Activated CD8-positive, alpha-beta memory T cell treated with anti-CD3 and anti-CD28 coated beads for 4 hours (primary cell): ENCODE measurements at places on chromosomes 6 and 20.

GRCh38 chr6:136503303-136504029 lies 46.8 kb downstream of the MAP7 start:
- no peak for DNase-seq

DNA sequence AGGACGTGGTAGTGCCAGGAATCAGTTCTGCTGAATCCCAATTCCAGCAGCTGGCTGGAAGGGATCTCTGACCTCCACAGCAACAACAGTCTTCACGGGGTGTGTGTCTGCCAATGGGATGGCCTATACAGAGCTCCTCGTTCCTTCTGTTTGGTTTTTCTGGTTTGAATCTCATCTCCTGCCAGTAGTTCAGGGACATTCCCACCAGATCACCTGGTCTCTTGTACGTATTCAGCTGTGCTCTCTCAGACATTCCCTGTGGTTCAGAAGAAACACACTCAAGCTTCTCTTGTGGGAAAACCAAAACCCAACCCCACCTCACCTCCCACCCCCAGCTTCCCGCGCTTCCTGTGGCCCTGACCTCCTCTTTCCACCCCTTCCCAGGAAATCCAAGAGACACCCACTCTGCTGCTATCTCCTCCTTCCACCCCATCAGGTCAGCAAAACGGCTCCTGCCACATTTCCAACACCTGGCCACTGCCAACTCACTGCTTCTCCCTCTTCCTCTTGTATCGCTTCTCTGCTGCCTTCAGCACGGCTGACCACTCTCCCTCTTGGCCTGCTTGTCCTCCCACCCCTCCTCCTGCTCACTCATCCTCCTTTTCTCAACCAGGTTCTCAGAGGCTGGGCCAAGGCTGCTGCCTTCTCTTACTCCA lies 63.3 kb upstream of the PTGIS start:
- DNase-seq = no peak

- DNase-seq = no peak
Measured at GRCh38 chr20:10590950-10591671, 82.7 kb downstream of the JAG1 start.

DNA sequence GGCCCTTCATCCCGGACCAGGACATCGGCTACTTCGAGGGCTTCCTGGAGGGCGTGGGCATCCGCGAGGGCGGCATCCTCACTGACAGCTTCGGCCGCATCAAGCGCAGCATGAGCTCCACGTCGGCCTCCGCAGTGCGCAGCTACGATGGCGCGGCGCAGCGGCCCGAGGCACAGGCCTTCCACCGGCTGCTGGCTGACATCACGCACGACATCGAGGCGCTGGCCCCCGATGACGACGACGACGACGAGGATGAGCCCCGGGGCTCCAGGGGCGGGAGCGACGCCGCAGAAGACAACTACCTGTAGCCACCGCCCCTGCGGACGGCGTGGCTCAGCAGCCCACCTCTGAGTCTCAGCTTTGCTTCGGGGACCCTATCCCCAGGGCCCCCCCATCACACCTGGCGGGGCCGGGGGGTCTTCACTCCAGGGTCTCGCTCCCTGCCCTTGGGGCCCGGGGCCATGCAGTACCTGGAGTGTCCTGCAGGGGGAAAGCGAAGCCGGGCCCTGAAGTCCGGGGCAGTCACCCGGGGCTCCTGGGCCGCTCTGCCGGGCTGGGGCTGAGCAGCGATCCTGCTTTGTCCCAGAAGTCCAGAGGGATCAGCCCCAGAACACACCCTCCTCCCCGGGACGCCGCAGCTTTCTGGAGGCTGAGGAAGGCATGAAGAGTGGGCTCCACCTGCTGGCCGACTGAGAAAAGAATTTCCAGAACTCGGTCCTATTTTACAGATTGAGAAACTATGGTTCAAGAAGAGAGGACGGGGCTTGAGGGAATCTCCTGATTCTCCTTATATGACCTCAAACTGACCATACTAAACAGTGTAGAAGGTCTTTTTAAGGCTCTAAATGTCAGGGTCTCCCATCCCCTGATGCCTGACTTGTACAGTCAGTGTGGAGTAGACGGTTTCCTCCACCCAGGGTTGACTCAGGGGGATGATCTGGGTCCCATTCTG lies 20.8 kb upstream of the HCK start:
- DNase-seq = no peak

- DNase-seq = no peak
Measured at GRCh38 chr6:83808926-83809325, 44.2 kb upstream of the RIPPLY2 start.

DNA sequence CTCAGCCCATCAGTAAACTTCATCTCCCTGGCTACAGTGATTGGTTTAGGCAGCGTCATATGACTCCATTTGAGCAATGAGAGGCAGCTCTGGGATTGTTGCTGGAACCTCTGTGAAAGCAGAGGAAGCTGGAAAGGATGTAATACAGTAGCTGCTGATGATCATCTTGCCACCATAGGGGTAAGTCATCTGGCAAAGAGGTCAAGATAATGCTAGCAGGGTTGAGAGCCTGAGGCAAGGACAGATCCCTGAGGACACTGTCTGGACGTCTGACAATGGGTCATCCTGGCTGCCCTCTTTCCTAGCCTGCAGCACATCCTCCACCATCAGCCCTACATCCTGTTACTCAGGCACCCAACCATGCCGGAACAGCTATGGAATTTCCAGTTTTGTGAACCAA lies 25.5 kb upstream of the FKBP1A start:
- DNase-seq = no peak

- no peak for DNase-seq
Measured at GRCh38 chr20:37498066-37498665, 22.9 kb upstream of the NNAT start.

DNA sequence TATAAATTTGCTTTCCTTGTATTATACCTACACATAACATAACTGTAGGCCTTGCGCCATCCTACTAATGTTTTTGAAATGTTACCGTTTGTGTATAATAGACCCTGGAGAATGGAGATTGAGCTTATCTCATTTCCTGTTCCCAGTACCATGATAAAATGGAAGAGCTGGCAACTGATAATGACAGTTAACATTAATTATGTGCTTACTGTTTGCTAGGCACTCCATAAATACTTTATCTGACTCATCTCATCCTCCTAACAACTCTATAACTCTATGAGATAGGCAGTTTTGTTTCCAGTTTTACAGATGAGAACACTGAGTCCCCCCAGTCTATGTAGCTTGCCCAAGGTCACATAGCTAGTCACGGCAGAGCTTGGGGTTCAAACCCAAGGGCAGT lies 396.7 kb downstream of the SYNE1 start:
- DNase-seq = no peak

GRCh38 chr6:128241216-128241615 lies 279.2 kb downstream of the PTPRK start:
- no peak for DNase-seq

- DNase-seq = no peak
Measured at GRCh38 chr6:7841781-7842468, 68.7 kb downstream of the TXNDC5 start.

GRCh38 chr6:151056230-151056907 lies 183.4 kb upstream of the AKAP12 start:
- DNase-seq = no peak

GRCh38 chr20:22680031-22680740 lies 95.8 kb upstream of the FOXA2 start:
- no peak for DNase-seq

- no peak for DNase-seq
Measured at GRCh38 chr6:31794866-31795615, 511 bp downstream of the VARS1 start.

- DNase-seq = no peak
Measured at GRCh38 chr20:49999329-49999728, 16.5 kb downstream of the SNAI1 start.

DNA sequence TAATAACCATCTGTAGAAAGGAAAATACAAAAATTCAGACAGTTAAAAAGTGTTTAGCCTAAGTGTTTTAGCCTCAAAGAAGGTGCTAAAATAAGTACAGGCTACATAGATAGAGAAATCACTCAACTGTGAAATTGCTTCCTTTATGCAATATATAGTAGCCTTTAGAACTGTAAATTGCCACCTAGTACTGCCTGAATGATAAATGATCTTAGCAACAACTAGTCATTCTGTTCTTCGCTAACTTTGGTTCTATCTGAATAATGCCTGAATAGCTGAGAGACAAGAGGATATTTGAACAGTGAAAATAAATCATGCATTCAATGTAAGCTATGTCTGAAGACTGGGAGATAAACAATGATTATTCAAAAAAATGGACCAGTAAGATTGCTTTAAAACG lies 603.3 kb upstream of the PTCHD4 start:
- no peak for DNase-seq

GRCh38 chr20:18005170-18005989 lies 36.6 kb downstream of the MGME1 start:
- no peak for DNase-seq

- DNase-seq = no peak
Measured at GRCh38 chr6:21935561-21936028, 342.0 kb downstream of the SOX4 start.

DNA sequence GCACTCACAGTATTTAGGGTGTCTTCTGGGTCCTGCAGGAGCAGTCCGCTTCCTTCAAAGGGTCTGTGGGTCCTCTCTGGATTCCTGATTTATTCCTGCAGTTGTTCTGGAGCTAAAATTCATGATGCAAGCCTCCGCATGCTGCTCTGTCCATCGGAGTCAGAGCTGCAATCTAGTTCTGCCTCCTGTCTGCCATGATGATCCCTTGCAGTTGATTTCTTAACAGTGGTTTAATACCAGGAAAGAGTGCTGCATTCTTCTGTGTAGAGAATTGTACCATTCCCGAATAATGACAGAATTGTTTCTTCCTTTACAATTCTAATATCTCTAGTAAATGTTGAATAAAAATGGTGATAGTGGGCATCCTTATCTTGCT lies 72.0 kb upstream of the B3GAT2 start:
- no peak for DNase-seq

DNA sequence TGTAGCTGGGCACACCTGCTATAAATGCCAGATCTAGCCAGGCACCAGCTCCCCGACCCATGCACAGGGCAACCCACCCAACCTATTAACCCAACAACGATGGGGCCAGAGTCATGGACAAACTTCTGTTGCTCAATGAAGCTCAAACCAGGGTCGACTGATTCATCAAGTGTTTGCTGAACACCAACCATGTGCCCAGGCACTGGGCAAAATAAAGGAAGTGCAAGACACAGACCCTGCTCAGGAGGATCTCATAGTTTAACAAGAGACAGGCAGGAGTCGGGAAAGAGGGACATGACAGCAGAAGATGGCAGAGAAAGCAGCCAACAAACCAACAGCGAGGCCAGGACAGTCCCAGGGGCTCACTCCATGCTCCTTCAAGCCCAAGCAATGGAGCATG lies 18.8 kb downstream of the KCNK5 start:
- DNase-seq = no peak

DNA sequence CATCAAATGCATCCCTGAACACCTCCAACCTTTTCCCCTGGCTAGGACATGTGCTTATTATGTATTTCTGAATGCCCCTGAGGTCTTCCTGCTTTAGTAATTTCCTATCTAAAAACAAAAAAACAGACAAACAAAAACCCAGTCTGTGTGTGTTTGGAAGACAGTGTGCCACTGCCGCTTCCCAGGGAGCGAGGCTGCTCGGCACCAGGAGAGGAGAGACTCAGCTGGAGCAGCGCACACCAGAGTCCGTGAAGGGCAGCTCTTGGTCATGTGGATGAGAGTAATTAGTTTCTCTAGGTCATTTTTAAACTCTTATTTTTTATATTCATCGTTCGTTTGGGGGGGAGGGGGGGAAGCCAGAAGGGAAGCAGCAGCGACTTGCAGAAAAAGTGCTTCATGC lies 10.0 kb upstream of the ANKRD60 start:
- no peak for DNase-seq

DNA sequence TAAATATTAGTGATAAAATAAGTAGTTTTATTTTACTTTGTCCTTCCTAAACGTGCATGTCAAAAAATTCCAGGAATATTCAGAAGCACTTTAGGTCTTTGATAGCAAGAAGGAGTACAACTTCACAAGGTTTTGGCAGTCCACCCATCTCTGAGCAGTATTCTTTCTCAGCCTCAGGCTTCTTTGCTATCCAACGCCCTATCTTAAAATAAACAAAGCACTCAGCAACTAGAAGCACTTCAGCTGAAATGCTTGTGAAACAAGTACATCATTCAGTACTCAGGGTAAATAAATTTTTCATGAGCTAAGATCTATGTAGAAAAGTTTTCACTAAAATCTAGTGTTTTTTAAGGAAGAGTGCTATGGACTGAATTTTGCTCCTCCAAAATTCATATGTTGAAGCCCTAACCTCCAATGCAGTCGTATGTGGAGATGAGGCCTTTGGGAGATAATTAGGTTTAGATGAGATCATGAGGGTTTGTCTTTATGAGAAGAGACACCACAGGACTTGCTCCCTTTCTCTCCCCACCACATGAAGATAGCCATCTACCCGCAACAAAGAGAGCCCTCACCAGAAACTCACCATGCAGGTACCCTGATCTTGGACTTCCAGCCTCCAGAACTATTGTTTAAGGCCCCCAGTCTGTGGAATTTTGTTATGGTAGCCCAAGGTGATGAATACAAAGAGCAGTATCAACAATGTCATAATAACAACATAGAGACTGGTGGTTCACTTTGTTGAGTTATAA lies 539.1 kb downstream of the TFAP2A start:
- DNase-seq = no peak

- no peak for DNase-seq
Measured at GRCh38 chr20:45578231-45578630, 853 bp downstream of the WFDC8 start.

DNA sequence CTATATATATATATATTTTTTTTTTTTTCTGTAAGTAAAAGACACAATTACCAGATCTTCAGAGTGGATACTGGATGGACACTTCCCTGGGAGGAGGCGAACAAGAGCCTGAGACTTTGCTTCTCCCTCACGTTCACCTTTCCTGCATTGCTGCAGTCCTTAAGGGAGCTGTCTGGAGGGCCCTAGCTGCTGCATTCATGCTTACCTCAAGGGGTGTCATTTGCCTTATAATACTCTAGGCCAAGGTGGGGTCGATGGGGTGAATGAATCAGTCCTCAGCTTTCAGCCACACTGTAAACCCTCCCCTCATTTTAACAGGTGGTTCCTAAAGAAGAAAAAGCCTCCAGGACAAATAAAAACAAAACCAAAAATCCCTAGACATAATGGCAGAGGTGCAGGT lies 34.8 kb upstream of the CD83 start:
- DNase-seq = no peak

DNA sequence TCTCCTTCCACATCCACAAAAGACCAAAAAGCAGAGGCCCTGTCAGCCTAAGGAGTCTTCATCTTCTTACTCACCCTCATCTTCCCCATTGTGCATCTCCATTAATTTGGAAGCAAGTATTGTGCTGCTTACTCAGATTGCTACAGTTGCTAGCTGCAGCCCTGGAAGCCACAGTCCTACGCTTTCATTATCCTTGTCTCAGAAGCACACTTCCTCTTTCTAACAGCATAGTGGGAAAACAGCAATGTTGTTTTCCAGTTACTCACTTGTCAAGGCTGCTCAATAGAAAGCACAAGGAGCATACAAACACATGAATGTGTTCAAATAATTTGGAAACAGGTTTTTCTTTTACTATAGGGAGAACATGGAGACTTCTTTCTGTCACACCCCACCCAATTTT lies 76.6 kb upstream of the RBM24 start:
- DNase-seq = no peak
